ENCODE measurements at places on chromosomes 12 and 14.

DNA sequence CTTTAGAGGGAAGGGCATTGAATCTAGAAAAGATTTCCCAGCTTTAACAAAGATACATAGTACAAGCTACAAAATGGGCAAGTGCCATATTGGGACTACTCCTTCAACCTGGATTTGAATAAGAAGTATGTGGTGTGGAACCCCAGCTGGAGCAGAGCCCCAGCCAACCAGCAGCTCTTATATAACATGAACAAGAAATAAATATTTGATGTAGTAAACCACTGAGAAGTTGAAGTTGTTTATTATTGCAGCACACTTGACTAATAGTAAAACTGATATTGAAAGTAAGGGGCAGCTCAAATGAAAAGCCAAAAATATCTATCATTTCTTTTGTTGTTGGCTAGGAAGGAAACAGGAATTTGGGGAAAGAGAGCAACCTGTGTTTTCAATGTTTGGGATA lies 701.8 kb downstream of the TMTC2 start:
- DNase-seq, result no peak

GRCh38 chr14:68248481-68249255 lies 429.1 kb downstream of the RAD51B start:
- peak; percentile 20 for DNase-seq

DNA sequence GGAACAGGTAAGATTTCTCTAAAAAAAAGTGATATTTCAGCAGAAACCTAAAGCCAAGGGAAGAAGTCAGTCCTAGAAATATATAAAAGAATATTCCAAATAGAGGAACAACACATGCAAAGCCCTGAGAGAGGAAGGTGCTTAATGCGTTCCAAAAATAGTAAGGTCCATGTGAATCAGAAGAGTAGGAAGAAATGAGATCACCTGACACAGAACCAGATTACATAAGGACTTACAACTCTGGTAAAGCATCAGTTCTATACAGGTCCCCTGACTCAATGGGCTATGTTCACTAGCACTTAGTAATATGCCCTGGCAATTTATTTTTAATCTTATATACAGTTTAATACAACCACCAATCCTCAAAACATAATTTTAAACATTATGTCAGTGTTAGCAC lies 30.0 kb downstream of the SENP1 start:
- no peak for DNase-seq

GRCh38 chr12:120630104-120630892 lies 10.1 kb upstream of the CABP1 start:
- peak; percentile 43 for DNase-seq

GRCh38 chr12:10700581-10700980 lies 22.5 kb downstream of the YBX3 start:
- no peak for DNase-seq

DNA sequence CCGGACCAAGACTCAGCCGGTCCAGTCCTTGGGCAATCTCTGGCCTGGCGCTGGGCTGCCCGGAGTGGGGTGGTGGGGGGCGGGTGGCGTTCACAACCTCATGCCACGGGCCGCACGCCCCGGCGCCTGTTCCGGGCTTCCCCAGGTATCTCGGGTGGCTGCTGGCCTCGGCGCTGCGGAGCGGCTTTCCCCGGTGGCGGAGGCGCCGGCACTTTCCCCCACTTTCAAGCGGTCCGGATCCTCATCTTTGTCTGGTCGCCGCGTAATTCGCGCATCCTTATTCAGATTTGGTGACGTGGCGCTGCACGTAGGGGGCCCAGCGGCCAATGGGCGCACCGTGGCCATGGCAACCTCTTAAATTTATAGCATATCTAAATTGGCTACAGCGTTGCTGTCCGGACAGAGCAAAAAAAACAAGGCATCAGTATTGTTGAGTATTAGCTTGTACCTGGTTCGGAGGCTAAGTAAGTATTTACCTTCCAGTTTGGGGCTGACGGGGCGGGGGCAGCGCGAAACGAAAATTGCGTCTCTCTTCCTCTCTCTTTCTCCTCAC lies at the start of gene LHX5:
LHX5 (minus strand) TSS at position 253 of the 553 bp plus-strand sequence. CDS start 373 bp downstream, outside the sequence.
- peak; percentile 64 for DNase-seq

GRCh38 chr14:77812028-77812427 lies 12.1 kb downstream of the ADCK1 start:
- no peak for DNase-seq

Measured in glutamatergic neuron (in vitro differentiated cells).